ENCODE measurements at places on chromosomes 6 and 20. TPM values are rescaled to one million over a fixed set of nuclear protein-coding genes. Genes with fewer than 3 reads are reported as not detected.
A peak's percentile ranks its signal among the peaks of the same experiment; 100 is the strongest.

DNA sequence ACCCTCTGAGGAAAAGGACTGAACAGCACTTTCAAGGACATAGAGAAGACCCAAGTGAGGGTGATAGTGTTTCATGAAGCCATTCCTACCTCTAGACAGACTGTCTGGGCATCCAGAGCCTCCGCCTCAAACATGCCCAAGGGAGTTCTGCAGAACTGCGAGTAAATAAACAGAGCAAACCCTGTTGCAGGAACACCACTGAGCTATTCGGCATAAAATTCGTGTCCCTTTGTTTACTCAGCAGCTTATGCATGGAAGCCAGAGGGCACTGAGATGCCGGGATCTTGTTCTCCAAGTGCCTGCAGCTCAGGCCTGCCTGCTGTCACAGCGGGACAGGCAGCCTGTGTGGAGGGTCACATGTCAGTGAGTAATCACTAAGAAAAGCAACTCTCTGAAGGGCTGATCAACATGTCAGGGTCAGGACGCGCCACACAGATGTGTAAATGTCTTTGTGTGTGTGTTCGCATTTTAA lies 164.9 kb upstream of the HEY2 start:
- DNase-seq, result peak; percentile 89

Gene JARID2
- total RNA-seq, result 181 TPM

GRCh38 chr6:80728830-80729229 lies 622.4 kb downstream of the BCKDHB start:
- no peak for DNase-seq

Gene MYO6
- 48.1 TPM for total RNA-seq

Gene LY86
- not detected for total RNA-seq

Gene EPPIN
- total RNA-seq, result not detected

GRCh38 chr6:307065-307814 lies 15.0 kb downstream of the DUSP22 start:
- DNase-seq, result no peak

Gene CEP57L1
- 8.3 TPM for total RNA-seq

Gene ACTR5
- total RNA-seq, result 14.1 TPM

DNA sequence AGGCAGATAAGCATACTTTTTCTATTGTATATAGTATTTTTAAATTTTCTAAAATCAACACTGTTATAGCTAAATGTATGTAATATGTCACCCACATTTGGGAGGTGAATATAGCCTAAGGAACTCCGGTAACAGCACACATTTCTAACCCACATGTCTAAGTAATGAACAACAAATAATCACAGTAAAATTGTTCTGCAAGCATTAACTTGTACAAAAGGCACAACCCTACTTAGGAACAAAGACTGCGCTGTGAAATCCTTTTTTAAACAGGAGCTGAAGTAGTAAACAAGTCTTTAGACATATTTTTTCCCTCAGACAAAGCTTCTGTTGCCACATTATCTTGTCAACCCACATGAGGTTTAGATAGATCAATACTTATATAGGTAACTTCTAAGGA lies 872.4 kb upstream of the SLC35B3 start:
- no peak for DNase-seq

Gene TUBB1
- total RNA-seq, result not detected

GRCh38 chr6:83960664-83961063 lies 72.9 kb upstream of the MRAP2 start:
- no peak for DNase-seq

DNA sequence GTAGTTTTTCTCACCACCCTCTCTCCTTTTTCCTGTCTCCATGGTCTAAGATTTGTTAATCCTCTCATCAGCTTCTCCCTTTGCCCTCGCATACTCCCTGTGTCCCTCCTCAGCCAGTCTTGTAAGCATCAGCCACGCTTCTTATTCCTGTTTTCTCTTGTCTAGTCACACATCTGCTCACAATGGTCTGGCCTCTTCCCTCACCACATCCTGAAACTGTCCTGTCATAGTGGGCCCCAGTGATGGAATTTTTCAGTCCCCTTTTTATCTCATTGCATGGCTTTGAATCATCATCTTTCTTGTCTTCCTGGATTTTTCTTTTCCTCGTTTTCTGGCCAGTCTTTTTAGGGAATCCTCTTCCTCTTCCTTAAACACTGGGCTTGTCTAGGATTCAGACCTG lies 57.2 kb downstream of the GFRA4 start:
- DNase-seq, result no peak

Gene CFAP206
- total RNA-seq, result not detected

- DNase-seq, result no peak
Measured at GRCh38 chr20:11094196-11094595, 420.4 kb upstream of the JAG1 start.

DNA sequence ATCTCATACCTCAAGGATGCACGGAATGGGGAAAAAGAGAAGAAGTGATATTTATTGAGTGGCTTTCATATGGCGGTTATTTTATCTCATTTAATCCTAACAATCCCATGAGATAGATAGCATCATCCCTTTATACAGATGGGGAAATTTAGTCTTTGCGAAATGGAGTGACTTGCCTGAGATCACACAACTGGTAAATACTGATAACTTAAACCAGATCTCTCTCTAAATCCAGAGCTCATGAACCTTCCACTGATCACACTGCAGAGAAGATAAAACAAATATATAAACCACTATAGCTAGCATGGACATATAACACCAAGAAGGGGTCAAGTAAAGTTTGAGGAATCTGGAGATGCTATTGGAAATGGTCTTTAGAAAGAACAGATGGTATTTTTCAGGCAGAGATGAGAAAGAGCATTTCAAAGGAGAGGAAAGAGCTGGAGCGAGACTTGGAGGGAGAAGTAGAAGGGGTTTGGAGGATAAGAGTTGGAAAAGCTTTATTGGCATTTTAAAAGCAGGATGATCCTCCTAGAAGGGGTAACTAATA lies 139.8 kb upstream of the TNFAIP3 start:
- no peak for DNase-seq

DNA sequence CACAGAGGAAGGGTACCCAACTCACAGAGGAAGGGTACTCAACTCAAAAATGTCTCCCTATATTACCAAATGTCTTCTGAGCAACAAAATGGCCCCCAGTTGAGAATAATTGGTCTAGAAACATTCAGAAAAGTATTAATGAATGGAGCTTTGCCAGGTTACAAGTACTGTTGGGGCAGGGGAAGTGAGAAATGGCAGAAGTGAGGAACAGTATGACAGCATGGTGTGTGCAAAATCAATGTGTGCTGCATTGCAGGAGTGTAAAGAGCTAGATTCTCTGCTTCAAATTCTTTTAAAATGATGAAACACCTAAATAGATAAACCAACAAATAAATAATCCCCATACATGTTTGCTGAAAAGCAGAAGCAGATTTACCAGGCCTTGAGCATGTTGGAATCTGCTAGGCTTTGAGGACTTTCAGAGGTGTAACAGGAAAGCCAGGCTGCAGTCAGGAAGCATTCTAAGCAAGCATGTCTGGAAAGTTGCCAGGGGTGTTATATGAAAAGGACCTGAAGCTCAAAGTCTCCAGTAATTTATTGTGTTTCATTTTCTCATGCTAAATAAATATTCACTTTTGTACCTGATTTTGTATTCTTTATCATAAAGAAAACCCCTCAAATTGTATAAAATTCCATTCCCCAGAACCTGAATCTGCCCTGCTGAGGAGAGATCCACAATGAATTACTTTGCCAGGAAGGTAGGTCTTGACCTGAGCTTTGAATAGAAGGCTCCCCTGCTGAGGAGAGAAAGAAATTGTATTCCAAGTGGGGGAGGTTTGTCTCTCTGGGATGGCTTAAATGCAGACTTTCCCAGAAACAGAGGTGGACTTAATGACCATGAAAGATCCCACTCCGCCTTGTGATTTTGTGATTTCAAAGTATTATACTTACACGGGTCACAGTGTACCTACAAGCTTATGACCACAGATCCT lies 265.0 kb upstream of the MARCKS start:
- DNase-seq, result no peak

DNA sequence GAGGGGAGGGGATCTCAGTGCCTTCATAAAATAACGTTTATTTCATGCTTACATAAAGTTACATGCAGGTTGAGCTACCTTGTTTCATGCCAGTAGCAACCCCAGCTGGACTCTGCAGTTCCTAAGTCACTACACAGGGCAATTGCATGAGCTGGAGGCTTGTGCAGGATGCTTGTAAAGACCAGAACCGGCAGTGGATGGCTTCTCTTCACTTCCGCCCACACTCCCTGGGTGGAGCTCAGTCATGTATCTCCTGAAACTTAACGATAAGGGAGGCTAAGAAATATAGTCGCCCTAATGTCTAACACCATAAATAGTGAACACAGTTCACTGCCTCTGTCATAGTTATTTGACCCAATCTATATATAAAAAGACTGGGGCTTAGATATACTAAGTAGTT lies 99.4 kb upstream of the RAB32 start:
- DNase-seq, result no peak
